ENCODE measurements at places on chromosomes 2 and 18. TPM values are rescaled to one million over a fixed set of nuclear protein-coding genes. Genes with fewer than 3 reads are reported as not detected.
A peak's percentile ranks its signal among the peaks of the same experiment; 100 is the strongest.

Gene EIF2AK2
- total RNA-seq, result 64.4 TPM

Gene NEU2
- not detected for total RNA-seq

Gene RAB3GAP1
- 38.9 TPM for total RNA-seq

Gene TMEM163
- total RNA-seq, result not detected

Gene TCF23
- not detected for total RNA-seq

Gene RAPH1
- total RNA-seq, result 28.3 TPM

Gene LRP1B
- 11.0 TPM for total RNA-seq

Gene DSC3
- total RNA-seq, result not detected

Gene PROKR1
- 15.7 TPM for total RNA-seq

Gene HADHA
- total RNA-seq, result 136 TPM

GRCh38 chr2:158211502-158211901 lies 109.8 kb downstream of the UPP2 start:
- DNase-seq, result no peak

DNA sequence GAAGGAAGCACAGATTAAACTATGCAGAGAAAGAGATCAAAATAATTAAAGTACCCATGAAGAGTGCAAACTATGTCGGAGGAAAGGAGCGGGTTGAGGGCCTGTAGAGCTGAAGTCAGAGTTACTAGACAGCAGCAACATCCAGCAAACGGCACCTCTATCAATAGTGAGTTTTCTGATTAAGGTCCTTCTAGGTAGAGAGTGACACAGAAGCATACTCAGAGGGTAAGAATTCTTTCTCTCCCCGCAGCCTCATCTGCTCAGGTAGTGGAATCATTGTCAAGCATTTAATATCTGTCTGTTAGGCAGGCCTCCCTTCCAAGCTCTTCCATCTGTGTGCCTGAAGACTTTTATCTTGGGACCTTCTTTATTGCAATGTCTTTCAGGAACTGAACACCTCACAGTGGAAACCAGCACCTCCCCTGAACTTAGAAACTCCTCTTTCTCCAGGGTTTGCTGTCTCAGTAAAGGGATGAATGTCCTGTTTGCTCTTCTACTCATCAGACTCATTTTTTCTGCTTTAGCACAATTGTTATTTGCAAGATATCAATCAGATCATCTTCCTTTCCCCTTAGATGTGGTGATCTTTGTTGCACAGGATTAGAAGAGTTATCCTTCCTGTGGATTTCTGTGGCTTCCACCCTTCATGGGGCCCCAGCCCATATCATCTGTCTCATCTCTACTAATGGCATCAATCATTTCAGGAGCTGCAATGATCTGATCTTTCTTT lies 28.8 kb downstream of the SP140 start:
- DNase-seq, result no peak

DNA sequence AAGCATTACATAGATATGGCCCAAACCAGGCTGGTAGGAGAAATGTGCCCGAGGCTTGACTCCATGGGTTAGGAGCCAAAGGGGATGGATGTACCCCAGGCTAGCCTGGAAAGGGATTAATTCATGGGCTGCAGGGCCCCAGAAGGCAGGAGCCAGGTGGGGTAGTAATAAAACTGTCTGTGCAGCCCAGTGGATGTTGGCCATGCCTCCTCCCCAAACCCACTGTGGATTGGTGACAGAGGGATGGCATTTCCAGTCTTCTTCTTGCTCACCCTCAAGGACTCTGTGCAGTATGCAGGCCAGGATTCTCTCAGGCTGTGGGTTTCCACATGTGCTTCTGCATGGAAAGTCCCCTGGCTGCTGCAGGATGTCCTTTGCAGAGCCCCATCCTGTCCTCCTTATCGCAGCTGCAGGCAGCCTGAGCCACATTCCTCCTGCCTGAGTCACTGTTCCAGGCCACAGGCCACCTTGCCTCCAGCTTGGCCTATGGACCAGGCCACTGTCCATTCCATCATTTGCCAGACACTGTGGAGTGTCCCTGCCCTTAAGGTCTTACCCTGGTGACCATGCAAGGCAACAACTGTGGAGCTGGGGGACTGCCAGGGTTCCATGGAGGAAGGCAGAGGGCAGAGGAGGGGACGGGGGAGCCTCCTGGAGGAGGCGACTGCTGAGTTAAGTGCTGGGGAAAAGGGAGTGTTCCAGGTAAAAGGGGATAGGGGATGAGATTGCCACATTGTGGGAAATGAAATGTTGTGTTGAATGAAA lies 38.9 kb downstream of the INO80C start:
- no peak for DNase-seq

DNA sequence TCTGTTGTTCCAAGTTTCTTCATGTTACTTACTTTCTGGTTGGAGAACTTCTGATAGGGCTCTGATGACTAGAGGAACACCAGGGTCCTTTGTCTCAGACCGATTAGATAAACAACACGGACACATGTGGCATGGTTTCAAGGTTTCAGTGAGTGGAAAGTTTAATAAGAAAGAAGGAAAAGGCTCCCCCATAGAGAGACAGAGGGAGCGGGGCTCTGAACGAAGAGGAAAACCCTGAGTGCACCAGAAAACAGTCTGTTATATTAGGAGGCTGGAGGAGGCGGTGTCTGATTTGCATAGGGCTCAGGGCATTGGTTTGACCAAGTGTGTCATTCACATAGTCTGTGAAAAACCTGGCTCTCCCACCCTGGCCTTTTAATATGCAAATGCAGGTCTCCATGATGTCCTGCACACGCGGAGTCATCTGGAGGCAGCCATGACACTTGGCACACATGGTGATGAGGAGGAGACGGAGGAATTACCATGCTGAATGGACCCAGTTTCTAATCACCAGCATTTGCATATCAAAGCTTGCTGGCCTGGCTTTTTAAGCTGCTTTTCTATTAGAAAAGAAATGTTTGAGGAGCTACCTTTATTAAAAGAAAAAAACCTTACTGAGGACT lies 94.2 kb downstream of the PTPN4 start:
- no peak for DNase-seq

- no peak for DNase-seq
These were observed 274.5 kb upstream of the ID2 start for GRCh38 chr2:8407332-8407731.

DNA sequence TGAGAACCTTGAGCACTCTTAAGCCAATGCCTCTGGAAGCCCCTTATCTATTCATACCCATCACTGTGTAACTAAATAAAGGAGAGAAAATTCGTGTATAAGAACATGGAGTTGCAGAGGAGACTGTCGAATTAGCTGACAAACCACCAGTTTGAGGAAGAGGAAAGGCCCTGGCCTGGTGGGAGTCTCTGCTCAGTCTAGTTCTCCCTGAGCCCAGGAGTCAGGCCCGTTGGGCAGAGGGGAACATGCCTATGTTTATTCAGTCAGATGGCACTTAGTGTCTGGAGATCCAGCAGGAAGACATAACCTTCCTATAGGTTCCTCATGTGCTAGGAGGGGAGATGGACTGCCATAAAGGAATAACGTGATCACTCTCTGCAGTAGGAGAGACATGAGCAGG lies 60.3 kb downstream of the MGAT5 start:
- DNase-seq, result no peak

DNA sequence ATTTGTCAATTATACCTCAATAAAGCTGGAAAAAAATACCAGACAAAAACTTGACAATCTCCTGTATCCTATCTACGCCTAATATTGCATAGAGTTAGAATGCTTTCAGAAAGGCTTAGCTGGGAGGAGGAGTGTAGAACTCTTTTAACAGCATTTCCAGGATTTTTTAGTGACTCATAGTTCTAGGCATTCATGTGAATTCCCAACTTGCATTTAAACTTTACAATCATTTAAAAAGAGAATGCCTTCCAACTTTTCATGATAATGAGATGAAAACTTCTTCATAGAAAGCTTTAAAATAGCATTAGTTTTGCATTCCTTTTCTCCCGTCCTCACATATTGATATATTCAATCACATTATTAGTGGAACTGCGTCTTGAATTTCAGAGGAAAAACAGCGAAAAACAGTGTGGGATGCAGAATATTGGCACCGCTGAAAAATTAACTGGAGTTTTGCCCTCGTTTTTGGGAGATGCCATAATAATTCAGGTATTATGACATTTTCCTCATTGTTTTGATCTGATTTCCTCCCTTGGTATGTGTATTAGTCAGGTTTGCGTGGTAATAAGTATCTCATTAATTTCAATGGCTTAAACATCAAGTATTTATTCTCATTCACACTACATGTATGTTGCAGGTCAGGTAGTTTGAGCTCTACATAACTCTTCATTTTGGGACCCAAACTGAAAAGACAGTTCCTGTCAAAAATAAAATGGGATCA lies 293.2 kb upstream of the FIGN start:
- DNase-seq, result no peak

DNA sequence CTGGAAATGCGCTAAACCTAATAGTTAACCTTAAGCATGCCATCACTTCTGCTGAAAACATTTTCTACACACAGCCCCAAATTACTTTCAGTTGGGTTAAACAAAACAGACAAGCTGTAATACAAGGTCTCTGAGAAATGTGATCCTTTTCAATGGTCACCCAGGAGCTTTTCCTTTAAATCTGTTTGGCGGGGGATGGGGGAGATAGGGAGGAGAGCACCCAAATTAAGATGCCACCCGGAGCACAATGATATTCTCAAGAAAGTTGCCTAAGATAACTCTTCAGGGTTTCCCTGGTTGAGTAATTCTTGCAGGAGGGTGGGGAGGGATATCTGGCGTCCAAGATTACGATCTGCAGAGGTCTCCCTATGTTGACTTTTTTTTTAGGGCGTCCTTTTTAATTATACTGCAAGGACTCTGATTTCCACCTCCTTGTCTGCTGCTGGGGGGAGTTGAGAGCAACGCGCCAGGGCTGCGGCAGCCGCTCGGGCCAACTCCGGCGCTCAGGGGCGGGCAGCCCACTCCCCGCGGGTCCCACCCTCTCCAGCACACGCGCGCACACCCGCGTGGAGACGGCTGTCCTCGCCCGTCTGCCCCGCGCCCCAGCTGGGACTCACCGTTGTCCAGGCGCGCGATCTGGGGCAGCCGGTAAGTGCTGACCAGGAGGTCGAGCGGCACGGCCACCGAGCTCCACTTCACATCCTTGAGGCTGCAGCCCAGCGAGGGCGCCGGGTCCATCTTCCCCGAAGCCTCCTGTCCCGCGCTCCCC lies 807 bp downstream of the GAREM1 start:
- DNase-seq, result peak; percentile 24

DNA sequence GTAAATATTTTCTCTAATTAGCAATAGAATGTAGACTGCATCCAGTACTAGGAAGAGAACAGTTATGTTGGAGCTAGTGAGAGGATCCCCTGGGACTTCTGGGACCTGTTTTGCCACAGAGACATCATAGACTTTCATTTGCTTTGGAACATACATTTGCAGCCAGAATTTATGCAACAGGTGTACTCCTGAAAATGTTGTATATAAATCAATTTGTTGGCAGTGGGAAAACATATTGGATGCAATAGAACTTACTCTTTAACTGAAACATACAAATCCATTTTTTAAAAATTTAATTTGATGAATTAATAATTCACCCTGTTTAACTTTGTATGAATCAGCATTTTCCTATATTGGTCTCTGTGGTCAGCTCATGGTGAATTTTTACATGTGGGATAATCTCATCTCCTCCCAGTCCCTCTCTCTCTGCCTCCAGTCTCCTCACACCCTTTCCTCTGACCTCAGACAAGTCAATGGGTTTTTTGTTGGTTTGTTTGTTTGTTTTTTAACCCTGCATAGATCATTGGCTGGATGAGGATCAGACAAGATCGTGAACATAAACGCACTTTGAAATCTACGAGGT lies 263.0 kb downstream of the LPIN1 start:
- DNase-seq, result no peak

DNA sequence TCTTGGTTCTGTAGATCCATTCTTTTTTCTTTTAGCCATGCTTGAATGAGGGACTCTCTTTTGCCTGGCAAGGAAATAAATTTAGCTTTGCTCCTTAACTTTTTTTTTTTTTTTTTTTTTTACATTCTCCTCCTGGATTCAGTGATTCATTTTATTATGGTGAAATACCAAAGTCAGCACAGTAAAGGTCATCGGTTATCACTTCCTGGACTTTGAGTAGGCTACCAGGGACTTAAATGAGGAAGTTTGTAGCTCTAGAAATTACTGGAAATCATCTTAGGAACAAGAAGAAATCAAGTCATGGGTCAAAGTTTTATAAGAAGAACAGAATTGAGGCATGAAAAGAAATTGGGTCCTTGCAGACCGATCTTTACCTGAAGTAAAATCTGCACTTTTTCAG lies 75.0 kb downstream of the SOCS6 start:
- no peak for DNase-seq

GRCh38 chr2:9769171-9770005 lies 73.9 kb upstream of the TAF1B start:
- no peak for DNase-seq

DNA sequence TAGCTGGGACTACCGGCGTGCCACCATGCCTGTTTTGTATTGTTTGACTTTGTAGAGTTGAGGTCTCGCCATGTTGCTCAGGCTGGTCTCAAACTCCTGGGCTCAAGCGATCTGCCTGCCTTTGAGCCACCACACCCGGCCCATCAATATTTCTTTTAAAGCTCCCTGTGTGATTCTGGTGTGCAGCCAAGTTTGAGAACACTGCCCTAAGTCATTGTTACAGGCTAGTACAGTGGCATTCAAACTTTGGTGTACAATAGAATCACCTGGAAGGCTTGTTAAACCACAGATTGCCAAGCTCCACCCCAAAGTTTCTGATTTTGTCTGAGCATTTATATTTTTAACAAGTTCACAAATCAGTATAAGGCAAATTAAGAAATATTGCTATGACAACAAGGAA lies 99.9 kb downstream of the RBBP8 start:
- DNase-seq, result no peak

DNA sequence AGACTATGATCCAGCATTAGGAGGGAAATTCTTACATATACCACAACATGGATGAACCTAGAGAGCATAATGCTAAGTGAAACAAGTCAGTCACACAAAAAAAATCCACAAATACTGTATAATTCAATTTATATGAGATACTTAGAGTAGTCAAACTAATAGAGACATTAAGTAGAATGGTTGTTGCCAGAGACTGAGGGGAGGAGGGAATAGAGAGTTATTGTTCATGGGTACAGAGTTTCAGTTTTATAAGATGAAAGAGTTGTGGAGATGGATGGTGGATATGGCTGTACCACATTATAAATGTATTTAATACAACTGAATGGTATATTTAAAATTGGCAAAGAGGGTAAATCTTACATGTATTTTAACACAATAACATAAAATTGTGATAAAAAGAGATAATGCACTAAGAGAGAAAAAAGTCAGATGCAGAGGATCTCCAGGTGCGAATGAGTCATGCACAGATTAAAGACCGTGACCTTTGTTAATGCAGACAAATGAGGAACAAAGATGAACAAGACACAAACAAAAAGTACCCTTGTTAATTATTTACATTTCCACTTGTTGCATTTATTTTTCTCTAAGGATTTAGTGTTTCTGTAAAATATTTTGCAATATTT lies 541.7 kb upstream of the MEX3C start:
- DNase-seq, result no peak

DNA sequence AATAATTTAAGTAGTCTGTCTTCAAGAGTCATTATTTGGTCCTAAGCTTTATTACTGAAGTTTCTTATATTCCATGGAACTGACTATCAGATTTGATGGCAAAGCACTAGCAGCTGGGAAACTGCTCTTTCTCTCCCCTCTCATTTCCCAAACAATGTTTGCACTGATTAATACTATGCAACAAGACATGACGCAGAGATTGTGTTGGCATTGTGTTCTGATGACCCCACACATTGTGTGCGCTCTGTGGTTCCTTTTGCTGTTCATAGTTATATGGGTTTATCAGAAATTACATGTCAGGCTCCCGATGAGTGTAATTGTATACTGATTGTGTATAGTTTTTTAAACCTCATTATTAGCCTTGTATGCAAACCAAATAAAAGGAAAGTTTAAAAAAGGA lies 331.6 kb upstream of the FANCL start:
- no peak for DNase-seq

GRCh38 chr18:26332991-26333390 lies 106.7 kb downstream of the TAF4B start:
- no peak for DNase-seq

GRCh38 chr2:134097740-134098139 lies 156.1 kb upstream of the MGAT5 start:
- DNase-seq, result no peak
